ENCODE measurements at places on chromosomes 6 and 20.

- DNase-seq: no peak
These were observed 32.3 kb downstream of the AFDN start for GRCh38 chr6:167858842-167859664.

DNA sequence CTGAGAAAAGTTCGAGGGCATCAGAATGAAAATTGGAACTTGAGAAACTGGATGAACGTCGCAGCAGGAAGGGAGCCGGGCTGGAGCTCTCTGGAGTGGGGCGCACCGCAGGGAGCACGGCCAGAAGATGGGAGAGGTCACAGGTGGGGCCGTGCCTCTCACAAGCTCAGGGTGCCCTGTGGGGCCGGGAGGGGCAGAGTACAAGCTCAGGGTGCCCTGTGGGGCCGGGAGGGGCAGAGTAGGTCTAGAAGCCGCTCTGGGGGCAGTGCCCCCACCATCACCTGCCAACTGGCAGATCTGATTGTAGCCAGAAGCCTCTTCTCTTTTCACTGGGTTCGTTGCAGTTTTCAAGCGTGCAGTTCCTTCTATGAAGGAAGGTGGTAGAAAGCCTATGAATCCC, 61.1 kb upstream of the SNX9 start:
- DNase-seq: no peak

GRCh38 chr20:48426630-48427029, 401.2 kb downstream of the PREX1 start:
- no peak for DNase-seq

- DNase-seq: peak; percentile 37
These were observed 35.8 kb downstream of the TBX18 start for GRCh38 chr6:84728602-84729001.

GRCh38 chr6:40480678-40481077, 106.5 kb downstream of the LRFN2 start:
- no peak for DNase-seq

DNA sequence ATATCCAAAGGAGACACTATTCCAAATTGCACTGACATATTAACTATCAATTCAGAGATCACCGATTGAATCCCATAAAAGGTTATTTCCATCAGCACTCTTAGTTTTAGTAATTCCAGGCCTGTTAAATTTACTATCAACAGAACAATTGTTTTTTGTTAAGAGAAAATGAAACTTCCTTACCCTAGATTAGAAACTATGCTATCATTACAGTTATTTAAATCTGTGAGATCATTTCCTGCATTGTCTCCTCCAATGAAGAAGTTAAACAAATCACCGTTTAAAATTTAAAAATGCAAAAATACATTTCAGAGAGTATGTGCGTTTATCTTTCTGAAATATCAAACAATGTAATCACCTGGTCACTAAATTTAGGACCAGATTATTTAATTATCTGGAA, 57.5 kb downstream of the HIVEP2 start:
- no peak for DNase-seq

DNA sequence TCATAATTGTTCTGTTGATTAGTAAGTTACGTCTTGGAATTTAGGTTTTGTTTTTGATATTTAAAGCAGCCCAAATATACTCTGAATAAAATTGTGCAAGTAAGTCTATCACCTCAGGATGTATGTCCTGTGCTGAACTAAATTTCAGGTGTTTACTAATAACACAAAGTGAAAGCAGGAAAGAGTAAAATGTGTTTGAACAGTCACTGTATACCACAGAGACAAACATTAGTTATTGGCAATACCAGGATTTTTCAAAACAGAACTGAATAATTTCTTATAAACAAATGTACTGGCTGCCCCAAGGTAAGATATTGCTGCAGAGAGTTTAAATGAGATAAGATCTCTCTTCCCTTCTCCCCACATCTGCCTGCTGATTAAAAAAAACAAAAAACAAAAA, 404.7 kb upstream of the RUNX2 start:
- DNase-seq: no peak

GRCh38 chr6:35086636-35087360, 54.3 kb downstream of the TCP11 start:
- peak; percentile 4 for DNase-seq

DNA sequence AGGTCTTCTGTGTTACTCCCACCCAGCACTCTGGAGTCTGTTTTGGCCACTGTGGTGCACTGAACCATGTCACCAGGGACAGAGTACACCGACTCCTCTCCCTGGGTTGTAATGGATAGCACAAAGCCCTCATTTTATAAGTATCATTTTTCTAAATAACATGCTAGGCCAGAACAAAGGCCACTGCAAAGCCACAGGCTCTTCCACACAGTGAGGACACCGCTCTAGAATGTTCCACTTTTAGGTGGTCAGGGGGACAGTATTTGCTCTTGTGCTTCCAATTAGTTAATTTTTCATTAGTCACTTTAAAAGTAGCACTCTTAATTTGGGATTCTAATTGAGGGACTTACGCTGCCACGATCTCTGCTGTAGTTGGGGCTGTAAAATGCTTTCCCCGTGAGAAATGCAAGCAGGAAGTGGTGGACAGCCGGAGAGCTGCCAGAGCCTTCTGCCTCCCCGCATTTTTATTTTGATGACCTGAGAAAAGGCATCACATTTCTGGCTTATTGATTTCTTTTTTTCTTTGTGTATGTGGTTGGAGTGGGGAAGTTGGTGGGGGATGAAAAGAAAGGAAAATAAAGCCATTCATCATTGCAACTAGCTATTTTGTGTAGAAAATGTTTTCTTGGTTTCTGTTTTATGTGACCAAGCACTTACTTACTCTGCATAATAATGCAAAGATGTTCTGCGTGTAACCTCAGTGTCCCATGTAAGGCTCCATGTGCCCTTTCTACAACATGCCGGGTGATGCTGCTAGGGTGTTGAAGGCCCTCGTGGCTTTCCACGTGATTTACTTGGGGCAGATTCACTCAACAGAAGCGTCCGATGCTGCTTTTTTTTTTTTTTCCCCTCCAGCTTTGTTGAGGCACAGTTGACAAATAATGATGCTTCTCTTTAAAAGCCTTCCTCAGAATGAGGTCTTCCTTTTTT, 195.9 kb downstream of the SASH1 start:
- DNase-seq: no peak

DNA sequence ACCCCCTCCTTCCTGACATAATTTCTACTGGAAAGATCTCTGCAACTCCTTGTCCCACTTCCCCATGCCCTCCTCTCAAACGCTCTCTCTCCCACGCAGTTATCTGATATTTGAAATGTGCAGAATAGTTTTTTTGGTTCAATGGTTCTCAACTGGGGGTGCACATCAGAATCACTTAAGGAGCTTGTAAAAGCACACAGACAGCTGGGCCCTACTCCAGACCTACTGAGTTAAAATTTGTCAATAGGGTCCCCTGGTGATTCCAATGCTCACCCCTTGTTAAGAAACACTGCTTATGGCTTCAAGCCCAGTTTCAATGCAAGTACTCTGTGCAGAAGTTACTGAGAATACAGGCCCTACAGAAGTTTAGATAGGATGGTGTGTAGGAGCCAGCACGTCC, 45.2 kb upstream of the KCNK16 start:
- DNase-seq: no peak

DNA sequence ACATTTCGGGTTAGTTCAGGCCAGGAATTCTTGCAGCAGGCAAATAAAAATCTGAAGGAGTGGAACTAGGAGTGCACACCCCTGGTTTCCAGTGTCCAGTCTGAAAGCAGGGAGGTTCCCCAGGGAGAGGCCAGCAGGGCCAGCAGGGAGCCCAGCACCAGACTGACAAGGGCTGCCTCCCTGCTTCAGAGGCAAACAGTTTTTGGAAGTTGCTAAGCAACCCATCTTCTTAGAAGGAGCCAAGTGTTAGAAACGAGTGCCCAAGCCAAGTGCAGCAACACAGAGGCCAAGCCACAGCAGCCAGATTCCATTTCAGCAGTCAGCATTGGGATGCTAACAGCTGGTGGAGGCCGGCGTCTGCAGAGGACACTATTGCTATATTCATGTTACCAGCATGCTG, 179.1 kb downstream of the SYNDIG1 start:
- no peak for DNase-seq

DNA sequence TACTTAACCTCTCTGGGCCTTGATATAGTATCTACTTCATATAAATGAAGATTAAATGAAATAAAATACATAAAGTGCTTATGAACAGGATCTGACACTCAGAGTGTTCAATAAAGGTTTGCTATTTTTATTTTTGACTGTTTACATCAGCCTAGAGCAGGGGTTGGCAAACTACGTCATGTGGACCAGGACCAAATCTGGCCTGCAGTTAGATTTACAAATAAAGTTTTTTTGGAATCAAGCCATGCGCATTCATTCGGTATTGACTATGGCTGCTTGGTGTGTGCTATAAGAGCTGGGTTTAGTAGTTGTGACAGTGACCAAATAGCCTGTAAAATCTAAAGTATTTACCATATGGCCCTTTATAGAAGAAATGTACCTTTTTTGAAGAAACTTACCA, 20.8 kb downstream of the PEX7 start:
- DNase-seq: no peak

DNA sequence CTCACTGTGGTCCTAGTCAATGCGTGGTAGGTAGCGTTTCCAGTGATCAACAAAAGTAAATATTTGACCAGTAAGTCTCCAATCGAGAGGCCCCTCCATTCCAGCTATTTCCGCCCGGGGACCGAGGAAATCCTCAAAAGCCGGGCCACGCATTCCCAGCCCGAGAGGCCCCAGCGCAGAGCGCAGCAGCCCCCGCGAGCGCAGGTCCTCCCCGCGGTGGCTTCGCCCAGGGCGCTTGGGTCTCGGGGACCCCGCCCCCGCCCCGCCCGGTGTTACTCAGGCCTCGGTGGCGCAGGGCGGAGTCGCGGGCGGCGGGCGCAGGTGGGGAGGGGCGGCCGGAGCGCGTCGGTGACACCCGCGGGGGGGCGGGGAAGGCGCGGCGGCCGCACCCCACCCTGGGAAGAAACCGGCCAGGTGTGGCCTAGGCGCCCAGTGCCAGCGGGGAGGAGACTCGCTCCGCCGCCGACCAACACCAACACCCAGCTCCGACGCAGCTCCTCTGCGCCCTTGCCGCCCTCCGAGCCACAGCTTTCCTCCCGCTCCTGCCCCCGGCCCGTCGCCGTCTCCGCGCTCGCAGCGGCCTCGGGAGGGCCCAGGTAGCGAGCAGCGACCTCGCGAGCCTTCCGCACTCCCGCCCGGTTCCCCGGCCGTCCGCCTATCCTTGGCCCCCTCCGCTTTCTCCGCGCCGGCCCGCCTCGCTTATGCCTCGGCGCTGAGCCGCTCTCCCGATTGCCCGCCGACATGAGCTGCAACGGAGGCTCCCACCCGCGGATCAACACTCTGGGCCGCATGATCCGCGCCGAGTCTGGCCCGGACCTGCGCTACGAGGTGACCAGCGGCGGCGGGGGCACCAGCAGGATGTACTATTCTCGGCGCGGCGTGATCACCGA, at the start of gene DSP:
Gene DSP (plus strand): TSS at position 497 of the 890 bp plus-strand sequence. CDS start 245 bp downstream, at position 742.
- peak; percentile 77 for DNase-seq

GRCh38 chr6:152129691-152130151, 322.2 kb downstream of the ESR1 start:
- peak; percentile 41 for DNase-seq

DNA sequence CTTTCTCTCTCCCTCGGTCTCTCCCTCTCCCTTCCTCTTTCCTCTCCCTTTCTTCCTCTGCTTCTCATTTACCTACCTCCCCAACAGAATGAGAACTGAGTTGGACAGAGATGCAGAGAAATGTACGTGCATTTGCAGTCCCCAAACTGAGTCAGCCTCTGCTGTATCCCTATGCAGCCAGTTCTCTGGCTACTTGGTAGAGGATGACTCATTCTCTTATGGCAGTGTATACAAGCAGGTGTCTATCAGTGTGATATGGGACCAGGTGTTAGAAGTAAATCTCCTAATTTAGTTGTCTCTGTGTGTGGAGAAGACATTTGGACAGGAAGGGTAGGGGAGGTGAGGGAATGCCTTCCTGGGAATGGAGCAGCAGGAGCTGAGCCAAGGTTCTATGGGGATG, 470.8 kb downstream of the CD109 start:
- DNase-seq: no peak

- DNase-seq: no peak
These were observed 22.7 kb downstream of the MAPK14 start for GRCh38 chr6:36050305-36050704.

GRCh38 chr6:15349379-15349778, 103.5 kb downstream of the JARID2 start:
- DNase-seq: no peak

DNA sequence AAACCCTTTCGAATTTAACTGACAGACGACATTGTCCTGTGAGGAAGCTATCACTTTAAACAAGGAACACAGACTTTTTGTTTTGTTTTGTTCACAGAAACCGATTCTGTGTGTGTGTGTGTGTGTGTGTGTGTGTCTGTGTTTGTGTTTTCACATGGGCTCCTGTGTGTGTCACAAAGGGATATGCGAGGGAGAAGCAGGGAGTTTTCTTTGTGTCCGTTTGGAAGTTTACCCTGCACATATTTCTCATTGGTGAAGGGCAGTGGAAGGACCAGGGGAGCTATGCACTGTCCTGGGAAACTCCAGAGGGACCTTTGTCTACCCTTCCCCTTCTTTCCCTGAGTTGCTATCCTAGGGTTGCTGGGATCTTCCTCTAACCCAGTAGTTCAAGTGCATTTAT, 17.7 kb downstream of the POM121L2 start:
- no peak for DNase-seq

GRCh38 chr6:129476810-129477209, 233.2 kb downstream of the ARHGAP18 start:
- DNase-seq: no peak

GRCh38 chr6:167547328-167547692, 222.4 kb downstream of the TTLL2 start:
- no peak for DNase-seq

DNA sequence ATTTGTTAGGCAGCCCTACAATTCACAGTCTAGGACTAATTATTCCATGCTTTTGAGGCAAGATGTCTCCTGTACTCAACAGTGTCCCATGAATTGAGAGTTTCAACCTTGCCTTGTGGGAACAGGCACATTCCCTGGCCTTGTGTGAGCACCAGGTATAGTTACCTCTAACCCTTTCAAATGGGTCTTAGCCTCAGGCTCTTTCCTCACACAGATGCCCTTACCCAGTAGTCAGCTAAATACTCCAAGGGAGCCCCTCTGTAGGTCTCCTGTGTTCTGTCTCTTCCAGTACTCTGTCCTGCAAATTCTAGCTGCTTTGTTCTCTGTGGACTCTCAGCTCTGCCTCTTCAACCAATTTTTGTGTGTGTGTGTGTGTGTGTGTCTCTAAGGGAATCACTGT, 135.3 kb downstream of the ZFAND3 start:
- no peak for DNase-seq

DNA sequence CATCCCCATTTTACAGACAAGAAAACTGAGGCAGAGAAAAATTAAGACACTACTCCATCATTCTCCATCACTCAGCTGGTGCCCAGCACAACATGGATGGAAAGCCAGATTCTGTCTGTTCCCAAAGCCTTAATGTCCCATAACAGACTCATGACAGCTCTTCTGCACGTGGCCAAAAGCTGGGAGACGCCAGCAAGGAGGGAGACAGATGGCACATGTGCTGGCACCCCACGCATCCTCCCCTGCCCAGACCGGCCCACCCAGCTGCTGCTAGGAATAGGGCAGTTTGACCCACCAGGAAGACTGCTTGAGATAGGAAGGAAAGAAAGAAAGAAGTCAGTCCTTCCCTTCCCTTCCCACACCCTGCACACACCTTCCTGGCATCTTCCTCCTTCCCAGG, 96.3 kb downstream of the PREX1 start:
- no peak for DNase-seq

GRCh38 chr6:142359271-142359960, 57.6 kb downstream of the ADGRG6 start:
- DNase-seq: no peak
